ENCODE measurements at places on chromosomes 3 and 15.

GRCh38 chr15:67504796-67505195, 16.1 kb upstream of the C15orf61 start:
- no peak for DNase-seq

- no peak for DNase-seq
Measured at GRCh38 chr3:185655426-185656320, 69.6 kb downstream of the SENP2 start.

GRCh38 chr3:121431726-121432517, 113.9 kb downstream of the POLQ start:
- no peak for DNase-seq

- no peak for DNase-seq
Measured at GRCh38 chr3:6640907-6641306, 220.0 kb upstream of the GRM7 start.

GRCh38 chr3:110318108-110318507, 753.5 kb upstream of the NECTIN3 start:
- DNase-seq: no peak

DNA sequence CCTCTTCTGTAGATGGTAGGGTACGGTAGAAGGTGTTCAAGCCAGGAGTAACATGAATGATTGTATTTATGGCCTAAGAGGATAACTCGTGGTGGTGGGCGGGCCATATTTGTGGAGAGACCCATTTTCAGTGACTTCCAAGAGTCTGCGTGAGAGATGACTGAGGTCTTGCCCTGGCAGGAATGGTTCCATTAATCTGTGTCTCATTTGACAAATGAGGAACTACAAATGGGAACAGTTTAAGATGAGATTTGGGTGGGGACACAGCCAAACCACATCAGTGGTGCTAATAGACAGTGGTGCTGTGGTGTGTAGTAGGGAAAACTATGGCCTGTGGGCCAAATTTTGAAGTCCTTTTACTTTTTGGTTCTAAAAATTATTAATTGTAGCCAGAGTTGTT, 47.1 kb downstream of the FLNB start:
- DNase-seq: no peak

All from NCI-H187 treated with DMSO at 0.1 percent for 48 hours (cell line).